ENCODE measurements at places on chromosomes 11 and 22.

DNA sequence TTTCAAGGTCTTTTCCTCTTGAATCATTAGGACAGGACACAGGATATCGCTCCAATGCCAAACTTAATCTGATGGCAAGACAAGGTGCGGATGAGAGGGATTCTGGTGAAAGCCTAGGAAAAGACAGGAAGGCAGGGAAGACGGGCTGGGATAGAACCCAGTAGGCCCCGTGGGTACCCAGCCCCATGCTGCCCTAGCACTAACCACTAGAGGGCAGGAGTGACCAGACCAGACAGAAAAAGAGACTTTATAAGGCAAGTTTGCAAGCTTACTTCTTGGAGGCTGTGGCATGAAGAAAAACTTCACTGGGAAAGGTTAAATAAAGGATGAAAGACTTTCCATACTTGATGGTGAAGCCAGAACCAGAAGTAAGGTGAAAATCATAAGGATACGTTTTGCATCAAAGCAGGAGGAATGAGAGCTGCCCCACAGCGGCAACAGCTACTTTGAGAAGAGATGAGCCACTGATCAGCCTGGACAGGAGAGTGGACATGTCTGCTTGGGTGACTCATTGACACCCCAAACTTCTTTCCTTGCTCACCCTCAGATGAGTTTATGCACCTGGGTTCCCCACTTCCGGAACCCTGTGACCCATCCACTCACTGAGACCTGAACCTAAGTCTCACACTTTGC lies 39.8 kb downstream of the SYN3 start:
- DNase-seq: peak; percentile 58

- DNase-seq: peak; percentile 69
These were observed 4.3 kb upstream of the GP1BB start for GRCh38 chr22:19719050-19719482.

DNA sequence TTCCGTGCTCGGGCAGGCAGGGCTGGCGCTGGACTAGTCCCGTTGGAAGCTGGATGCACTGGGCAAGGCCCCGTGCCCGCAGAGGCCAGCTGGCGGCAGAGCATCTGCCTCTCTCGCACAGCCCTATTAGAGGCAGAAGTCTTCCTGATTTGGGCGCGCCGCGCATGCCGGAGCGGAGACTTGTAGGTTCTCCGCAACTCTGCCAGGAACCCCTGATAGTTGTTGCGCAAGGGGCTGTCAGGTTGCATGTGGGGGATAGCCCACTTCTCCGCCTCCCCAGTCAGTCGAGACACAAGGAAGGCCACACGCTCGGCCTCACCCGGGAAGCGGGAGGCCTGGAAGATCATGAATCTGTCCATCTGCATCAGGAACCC lies 1.2 kb downstream of the RTL6 start:
- peak; percentile 30 for DNase-seq

GRCh38 chr11:62879235-62879978 lies 1.3 kb upstream of the SLC3A2 start:
- DNase-seq: no peak

GRCh38 chr11:111836721-111837120 lies 34.7 kb downstream of the ALG9 start:
- no peak for DNase-seq
